Progenitor cell of endocrine pancreas (in vitro differentiated cells): ENCODE measurements at places on chromosomes 7 and 10.

GRCh38 chr10:28503114-28503513 lies 29.8 kb upstream of the WAC start:
- DNase-seq: no peak

DNA sequence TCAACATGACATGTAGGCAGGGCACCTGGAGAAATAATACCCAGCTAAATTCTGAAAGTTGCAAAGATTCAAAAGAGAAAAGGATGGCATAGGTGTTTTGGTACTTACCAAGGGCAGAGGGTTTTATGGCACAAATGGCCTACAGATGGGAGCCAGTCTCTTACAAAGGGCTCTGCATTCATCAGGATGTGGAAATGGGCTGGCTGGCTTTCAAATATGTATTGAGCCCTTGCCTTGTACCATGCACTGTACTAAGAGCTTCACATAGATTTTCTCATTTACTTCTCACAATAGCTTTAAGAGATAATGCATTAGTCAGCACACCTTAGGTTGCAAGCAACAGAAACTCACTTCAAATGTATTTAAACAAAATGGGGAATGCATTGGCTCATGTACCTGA lies 327.1 kb downstream of the BICC1 start:
- DNase-seq: no peak

GRCh38 chr10:23648618-23649017 lies 209.7 kb downstream of the OTUD1 start:
- no peak for DNase-seq

GRCh38 chr7:30755384-30756154 lies 3.6 kb downstream of the INMT start:
- no peak for DNase-seq

GRCh38 chr7:151045262-151045661 lies 3.1 kb upstream of the ASIC3 start:
- DNase-seq: no peak

- no peak for DNase-seq
Measured at GRCh38 chr7:127702938-127703337, 50.9 kb downstream of the SND1 start.

GRCh38 chr10:34156781-34157425 lies 658.2 kb downstream of the PARD3 start:
- DNase-seq: no peak

- no peak for DNase-seq
Measured at GRCh38 chr10:12191715-12192114, 4.0 kb downstream of the NUDT5 start.

- DNase-seq: no peak
Measured at GRCh38 chr10:28794986-28795385, 117.7 kb downstream of the BAMBI start.

- DNase-seq: no peak
Measured at GRCh38 chr7:98956937-98957336, 78.6 kb downstream of the TRRAP start.

- DNase-seq: no peak
Measured at GRCh38 chr7:159231017-159231416, 86.3 kb upstream of the VIPR2 start.

DNA sequence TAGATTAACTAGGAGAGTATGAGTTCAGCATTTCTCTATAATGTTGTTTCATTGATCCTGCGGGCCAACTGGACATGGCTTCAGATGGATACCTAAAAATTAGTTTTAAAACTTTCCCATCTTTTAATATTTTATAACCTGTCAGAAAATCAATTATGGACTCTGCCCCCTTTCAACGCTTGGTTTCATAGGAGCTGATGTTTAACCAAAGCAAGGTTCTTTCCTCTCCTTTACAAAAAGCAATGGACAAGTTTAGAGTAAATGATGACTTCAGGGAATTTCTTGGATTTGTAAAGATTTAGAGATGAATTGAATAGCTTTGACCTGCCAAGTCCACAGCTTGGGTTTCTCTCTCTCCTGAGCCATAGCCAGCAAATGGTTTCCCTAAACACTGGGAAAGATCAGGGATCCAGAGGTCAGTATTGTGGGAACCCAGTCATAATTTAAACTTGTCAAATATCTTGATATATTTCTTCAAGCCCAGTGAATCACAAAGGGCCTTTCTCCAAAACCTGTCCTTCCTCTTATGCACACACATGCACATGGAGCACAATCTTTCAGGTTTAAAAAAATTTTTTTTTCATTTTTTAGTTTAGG lies 177.1 kb downstream of the EVX1 start:
- no peak for DNase-seq

DNA sequence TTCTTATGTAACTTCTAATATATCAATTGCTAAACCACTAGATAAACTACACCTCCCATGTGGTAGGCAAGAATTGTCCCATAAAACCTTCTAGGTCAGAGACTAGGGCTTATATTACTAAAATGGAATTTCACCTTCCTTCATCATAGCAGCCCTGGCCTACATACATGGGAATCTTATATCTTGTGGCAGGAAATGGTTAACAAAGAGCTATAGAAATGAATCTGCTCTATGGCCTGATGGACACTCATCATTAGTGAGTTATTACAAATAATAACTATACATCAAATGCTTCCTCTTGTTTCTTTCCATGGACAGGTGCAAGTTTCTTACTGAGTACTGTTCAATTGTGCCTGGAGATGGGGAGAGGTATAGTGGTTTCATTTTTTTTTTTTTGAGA lies 62.3 kb upstream of the PDLIM1 start:
- DNase-seq: no peak
